NCI-H2107 (cell line): ENCODE measurements at places on chromosomes 5 and 9.

GRCh38 chr5:115624994-115625393, 842 bp downstream of the TMED7 start:
- no peak for DNase-seq

GRCh38 chr5:140324041-140324600, 21.2 kb upstream of the PFDN1 start:
- no peak for DNase-seq

GRCh38 chr5:83475935-83476814, 4.6 kb downstream of the VCAN start:
- DNase-seq, result no peak

DNA sequence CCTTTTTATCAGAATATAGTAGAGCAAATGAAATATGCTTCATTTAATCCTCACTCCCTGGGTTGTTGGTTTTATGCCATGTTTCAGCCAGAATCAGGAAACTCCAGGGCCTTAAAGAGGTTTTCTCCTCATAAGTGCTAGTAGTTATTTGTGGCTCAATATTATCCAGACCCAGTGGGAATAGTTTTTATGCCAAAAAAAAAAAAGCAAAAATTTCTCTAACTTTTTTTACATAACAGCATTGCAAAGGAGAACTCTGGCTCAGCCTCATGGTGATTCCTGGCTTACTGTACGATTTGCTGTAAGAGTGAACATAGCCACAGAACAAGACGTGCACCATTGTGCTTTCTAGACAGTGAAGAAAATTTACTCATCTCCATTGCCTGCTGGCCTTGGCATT, 232.5 kb downstream of the PJA2 start:
- DNase-seq, result no peak

- DNase-seq, result no peak
Measured at GRCh38 chr5:133344266-133344665, 268.1 kb downstream of the FSTL4 start.

GRCh38 chr9:133995012-133995896, 3.1 kb upstream of the VAV2 start:
- DNase-seq, result no peak

DNA sequence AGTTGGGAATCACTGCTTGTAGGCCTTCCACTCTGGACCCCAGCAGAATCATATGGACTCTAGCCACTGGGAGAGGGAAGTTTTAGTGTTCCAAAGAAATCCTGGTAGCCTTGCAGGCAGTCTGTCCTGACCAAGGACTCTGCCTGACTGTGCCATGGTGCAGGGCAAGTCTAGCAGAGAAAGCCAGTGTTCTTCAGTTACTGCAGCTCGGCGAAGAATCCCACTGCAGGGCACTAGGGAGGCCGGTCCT, 20.3 kb upstream of the MATR3 start:
- DNase-seq, result no peak

- DNase-seq, result no peak
Measured at GRCh38 chr9:91042541-91042940, 240.9 kb downstream of the SYK start.

DNA sequence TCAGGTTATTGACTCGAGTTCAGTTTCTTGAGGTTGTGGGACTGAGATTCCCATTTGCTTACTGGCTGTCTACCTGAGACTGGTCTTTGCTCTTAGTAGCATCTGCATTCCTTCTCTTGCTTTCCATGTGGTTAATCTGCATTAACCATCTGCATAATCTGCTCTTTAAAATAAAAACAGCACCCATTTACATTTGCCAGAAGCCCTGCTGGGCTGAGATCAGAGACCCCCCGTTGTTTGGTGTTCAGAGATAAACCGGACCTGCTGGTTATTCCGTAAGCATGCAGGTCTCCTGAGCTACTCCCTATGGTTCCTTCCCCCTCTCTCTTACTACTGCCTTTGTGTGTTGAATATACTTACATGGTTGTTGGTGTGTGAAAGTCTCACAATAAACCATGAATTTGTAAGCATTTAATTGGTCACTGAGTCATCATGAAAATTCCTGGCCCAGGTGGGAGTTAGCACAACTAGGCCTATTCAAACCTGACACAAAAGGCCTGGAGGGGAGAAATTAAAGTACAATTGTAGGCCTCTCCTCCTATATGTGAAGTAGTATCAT, 396.7 kb downstream of the MRPS30 start:
- DNase-seq, result peak; percentile 22

- no peak for DNase-seq
Measured at GRCh38 chr5:1430121-1430795, 15.0 kb downstream of the SLC6A3 start.

DNA sequence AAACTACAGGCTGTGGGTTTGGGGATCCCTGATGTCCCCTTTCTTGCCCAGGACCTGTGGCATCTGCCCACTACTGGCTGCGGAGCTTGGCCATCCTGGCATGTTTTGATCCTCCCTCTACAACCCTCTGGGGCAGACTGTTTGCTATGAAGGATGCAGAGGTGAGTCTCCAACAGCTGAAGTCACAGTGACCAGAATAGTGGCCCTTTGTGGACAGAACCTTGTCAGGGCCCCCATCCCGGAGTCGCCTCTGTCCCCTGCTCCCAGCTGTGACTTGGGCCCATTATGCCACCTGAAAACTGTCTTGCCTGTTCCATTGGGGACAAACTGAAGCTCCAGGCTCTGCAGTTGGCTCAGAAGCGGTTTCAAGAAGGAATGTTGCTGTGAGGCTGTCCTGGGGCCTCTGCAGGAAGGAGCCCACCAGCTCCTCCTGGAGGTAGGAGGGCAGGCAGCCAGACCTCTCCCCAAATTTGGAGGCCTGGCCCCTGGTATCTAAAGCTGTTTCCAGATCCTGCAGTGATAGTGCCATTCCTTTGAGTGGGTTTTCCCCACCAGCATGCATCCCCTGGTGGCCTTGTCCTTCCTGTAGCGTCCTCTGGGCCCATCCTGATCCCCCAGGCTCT, 93.3 kb downstream of the BARX1 start:
- no peak for DNase-seq

- no peak for DNase-seq
Measured at GRCh38 chr9:118515947-118516346, 811.7 kb downstream of the TLR4 start.

- DNase-seq, result no peak
Measured at GRCh38 chr9:80932947-80933780, 756.2 kb downstream of the TLE1 start.

DNA sequence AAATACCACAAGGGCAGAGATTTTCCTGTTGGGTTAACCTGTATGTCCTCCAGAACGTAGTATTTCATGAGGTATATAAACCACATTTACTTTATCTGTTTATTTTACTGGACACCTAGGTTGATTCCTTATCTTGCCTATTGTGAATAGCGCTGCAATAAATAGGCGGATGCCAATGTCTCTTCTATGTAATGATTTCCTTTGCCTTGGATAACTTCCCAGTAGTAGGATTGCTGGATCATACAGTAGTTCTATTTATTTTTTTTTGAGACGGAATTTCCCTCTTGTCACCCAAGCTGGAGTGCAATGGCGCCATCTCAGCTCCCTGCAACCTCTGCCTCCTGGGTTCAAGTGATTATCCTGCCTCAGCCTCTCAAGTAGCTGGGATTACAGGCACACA, 15.6 kb upstream of the TUT7 start:
- DNase-seq, result no peak

DNA sequence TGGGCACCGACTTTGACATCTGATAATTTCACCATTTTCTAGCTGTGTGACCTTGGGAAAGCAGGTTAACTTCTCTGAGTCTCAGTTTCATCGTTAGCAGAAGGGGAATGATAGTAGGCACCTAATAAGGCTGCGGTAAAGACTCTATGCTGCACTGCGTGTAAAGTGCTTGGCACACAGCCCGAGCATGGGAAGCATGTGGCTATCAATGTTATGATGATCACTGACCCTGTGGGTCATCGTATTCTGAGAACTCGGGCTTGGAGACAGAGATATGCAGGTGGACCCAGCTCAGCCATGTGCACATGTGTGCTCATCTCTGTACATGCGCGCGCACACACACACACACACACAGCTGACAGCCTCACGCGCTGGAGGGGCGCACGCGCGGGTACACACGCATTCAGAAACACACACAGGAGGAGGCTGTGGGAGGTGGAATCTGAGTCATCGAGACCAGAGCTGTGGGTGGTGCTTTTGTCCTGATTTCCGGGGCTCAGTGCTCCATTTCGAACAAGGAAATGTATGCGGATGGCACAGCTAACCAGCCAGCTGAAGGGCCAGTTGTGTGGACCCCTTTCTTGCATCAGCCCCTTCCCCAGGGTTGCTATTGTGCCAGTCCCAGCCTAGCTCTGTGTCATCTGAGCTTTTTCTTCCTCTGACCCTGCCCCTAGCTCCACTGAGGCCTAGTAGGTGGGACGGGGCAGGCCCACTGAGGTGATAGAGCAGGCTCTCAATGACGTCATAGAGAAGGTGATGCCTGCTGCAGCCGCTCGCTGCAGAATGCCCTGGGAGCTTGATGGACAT, 11.1 kb upstream of the ARAP3 start:
- DNase-seq, result no peak

- DNase-seq, result no peak
Measured at GRCh38 chr9:99176527-99177013, 45.2 kb downstream of the ALG2 start.

DNA sequence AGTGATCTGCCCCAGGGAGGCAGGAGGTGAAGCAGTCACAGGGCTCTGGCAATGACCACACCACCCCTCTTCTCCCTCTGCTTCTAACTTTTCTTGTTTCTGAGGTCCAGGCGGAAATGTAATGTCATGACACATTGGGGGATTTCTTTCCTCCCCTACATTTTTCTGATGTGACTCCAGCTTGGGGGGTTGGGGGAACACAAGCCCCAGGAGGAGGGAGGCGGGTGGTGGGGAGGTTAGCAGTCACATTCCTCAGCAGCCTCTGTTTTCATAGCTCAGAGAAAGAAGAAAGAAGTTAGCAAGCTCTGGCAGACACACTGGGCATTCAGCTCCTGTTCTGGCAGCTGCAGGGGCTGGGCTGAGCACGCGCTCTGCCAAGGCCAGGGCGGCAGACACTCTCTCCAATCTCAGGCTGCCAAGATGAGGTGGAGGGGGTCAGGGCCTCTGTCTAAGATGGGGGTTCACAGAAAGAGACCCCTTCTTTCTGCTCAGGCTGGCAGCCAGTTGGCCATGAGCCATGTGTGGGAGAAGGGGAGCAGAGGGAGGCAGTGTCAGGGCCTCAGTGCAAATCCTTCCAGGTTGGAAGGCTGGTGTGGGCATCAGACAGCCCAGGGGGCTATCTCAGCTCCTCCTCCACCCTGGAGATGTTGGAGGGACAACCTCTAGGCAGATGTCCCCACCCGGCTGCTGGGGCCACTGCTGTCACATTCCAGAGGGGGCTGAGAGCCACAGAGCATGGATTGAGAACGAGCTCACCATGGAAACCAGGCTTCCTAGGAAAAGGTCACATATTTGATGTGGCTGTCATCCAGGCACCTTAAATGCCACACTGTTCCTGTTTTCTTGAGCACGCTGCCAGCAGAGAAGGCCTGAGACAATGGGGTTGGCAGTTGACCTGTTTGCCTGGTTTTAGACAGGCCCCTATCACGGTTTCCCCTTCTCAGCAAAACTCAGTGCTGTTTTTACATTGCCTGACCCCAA, 20.1 kb upstream of the PFDN1 start:
- DNase-seq, result no peak

DNA sequence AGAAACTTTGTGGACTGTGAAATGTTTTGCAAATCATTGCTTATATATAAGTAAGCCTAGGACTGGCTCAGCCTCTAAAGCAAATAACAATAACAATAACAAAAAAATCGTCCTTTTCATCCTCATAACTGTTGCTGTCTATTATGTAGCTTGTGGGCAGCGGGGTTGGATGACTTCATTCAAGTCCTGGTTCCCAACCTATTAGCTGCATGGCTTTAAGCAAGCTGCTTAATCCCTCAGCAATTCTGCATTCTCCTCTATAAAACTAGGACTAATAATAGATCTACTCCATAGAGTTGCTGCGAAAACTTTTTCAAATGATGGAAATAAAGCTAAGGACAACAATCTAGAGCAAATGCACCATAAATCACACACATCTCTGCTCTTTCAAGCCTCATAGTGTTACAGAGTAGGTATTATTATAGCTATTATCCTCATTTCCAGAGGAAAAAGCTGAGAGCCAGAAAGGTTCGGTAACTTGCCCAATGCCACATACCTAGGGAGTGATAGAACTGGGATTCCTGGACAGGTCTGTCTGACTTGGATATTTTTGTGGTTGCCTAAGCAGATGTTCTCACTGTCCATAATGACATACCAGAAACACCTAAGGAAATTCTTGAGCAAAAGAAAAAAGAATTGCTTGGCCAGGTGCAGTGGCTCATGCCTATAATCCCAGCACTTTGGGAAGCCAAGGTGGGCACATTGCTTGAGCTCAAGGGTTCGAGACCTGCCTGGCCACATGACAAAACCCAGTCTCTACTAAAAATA, 98.8 kb upstream of the ADRA1B start:
- no peak for DNase-seq

DNA sequence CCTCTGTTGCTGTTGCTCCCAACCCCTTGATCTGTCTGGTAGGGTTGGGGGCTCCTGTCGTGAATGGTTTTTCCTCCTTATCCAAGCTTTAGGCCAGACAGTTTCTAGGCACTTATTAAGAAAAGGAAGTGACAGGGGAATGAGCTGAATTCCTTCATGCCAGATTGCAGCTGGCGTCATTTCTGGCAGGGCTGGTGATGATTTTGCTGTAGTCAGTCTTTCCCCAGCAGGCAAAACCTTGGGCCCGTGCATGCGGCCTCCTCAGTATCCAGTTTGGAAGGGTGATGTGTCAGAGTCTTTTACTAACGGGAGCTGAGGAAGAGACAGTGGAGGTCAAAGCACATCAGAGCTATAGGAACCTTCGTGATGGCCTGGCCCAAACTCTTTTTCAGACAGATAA, 58.8 kb downstream of the COL27A1 start:
- no peak for DNase-seq

DNA sequence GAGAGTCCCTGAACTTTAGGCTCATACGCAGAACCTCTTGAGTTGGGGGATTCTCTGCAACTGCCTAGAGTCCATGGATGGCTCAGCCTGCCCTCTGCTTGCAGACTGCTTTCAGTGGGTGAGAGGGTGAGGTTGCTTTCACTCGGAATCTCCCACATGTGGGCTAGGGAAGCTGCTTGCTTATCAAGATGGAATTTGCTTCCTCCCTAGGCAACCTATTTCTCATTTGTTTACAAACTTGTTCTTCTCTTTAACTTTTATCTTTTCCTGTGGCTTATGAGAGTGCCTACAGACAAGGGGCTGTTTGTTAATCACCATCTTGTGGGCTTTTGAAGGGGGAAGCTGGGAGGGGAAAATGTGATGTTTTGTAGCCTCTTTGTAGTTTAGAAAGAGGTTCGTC, 10.0 kb downstream of the TLE4 start:
- DNase-seq, result no peak

DNA sequence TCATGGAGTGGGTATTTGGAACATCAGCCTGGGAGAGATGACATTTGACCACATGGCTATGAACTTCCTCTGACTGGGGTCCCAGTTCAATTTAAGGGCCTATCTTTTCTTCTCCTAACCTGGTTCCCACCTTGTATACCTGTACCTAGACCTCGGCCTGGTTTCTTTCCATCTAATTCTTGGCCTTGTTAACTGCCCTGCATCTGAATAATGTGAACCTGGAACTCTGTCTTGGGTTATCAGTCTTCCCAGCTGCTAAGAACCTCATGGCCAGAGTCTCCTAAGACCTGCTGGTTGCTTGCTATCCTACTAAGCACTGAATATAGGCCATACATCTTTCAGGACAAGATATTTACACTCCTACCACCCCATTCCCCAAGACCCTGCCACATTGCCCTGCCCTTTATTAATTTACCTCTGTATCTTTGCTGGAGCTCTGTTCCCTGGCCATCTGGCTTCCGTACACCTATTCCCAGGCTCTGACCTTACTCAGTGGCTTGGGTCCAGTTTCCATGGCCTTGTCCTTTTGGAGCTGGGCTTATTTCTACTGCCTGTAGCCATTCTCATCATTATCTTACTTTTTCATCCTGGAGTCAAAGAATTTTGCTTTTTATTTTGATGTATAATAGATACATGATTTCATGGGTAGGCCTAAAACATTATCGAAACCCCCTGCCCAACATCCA, 6.6 kb downstream of the PSAT1 start:
- DNase-seq, result no peak
